ENCODE measurements at places on chromosomes 11 and 22. TPM values are rescaled to one million over a fixed set of nuclear protein-coding genes. Genes with fewer than 3 reads are reported as not detected.
A peak's percentile ranks its signal among the peaks of the same experiment; 100 is the strongest.

DNA sequence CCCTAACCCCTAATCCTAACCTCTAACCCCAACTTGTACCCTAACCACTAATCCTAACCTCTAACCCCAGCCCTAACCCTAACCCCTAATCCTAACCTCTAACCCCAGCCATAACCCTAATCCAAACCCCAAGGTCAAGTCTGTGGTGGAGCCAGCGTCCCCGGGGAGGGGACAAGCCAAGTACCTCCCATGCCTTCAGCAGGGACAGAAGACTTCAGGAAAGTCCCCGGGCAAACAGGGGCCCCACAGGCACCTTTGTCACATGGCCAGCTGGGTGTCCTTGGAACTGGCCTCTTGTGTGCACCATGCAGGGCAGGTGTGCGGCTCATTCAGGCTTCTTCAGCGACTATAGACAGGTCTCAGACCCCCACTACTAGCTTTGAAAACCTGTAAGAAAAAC lies 555.8 kb downstream of the BRD1 start:
- peak; percentile 71 for DNase-seq
- no peak overlapping the region for H3K27ac ChIP-seq
- peaks cover 11% of the 10 kb centered on the region for H3K27me3 ChIP-seq
- no peaks in the 10 kb centered on the region for H3K36me3 ChIP-seq
- H3K4me3 ChIP-seq: no peak overlapping the region
- no peaks in the 10 kb centered on the region for H3K4me1 ChIP-seq

- H3K27me3 ChIP-seq: no peaks in the 10 kb centered on the region
- H3K4me1 ChIP-seq: peaks cover 13% of the 10 kb centered on the region
- H3K36me3 ChIP-seq: no peaks in the 10 kb centered on the region
- no peak for DNase-seq
- no peak overlapping the region for H3K4me3 ChIP-seq
These were observed 14.6 kb downstream of the C11orf97 start for GRCh38 chr11:94526645-94527438.

GRCh38 chr11:69218271-69218682 lies 62.5 kb downstream of the SMIM38 start:
- peaks cover 7% of the 10 kb centered on the region for H3K27me3 ChIP-seq
- no peaks in the 10 kb centered on the region for H3K4me1 ChIP-seq
- no peak overlapping the region for H3K4me3 ChIP-seq
- H3K27ac ChIP-seq: no peak overlapping the region

DNA sequence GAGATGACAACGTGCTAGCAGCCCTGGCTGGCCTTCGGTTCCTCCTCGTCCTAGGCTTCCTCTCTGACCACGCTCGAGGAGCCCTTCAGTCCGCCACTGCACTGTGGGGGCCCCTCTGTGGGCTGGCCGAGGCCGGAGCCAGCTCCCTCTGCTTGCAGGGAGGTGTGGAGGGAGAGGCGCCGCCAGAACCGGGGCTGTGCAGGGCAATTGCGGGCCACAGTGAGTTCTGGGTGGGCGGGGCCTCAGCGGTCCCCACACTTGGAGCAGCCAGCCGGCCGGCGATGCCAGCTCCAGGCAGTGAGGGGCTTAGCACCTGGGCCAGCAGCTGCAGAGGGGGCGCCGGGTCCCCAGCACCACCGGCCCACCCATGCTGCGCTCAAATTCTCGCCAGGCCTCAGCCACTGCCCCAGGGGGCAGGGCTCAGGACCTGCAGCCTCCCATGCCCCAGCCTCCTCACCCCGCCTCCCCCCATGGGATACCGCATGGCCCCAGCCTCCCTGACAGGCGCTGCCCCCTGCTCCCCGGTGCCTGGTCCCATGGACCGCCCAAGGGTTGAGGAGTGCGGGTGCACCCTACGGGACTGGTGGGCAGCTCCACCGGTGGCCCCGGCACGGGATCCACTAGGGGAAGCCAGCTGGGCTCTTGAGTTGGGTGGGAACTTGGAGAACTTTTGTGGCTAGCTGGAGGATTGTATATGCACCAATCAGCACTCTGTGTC lies 399.4 kb downstream of the LUZP2 start:
- H3K36me3 ChIP-seq: peaks cover 3% of the 10 kb centered on the region
- H3K4me3 ChIP-seq: no peak overlapping the region
- DNase-seq: no peak
- H3K27me3 ChIP-seq: no peaks in the 10 kb centered on the region

Gene CCDC116
- 0.78 TPM for total RNA-seq

- H3K36me3 ChIP-seq: no peaks in the 10 kb centered on the region
- H3K4me1 ChIP-seq: peaks cover 6% of the 10 kb centered on the region
- DNase-seq: no peak
- H3K27ac ChIP-seq: no peak overlapping the region
- H3K27me3 ChIP-seq: peaks cover 16% of the 10 kb centered on the region
- H3K4me3 ChIP-seq: no peak overlapping the region
These were observed 20.9 kb downstream of the TMPRSS13 start for GRCh38 chr11:117908109-117908895.

- H3K36me3 ChIP-seq: no peaks in the 10 kb centered on the region
- no peak overlapping the region for H3K4me3 ChIP-seq
- DNase-seq: peak; percentile 88
- H3K27me3 ChIP-seq: no peaks in the 10 kb centered on the region
- H3K4me1 ChIP-seq: peaks cover 10% of the 10 kb centered on the region
These were observed 10.9 kb upstream of the HBE1 start for GRCh38 chr11:5280582-5281102.

Gene FGF19
- total RNA-seq: 0.13 TPM

Gene FAM118B
- total RNA-seq: 23.3 TPM

Gene TYR
- total RNA-seq: not detected

DNA sequence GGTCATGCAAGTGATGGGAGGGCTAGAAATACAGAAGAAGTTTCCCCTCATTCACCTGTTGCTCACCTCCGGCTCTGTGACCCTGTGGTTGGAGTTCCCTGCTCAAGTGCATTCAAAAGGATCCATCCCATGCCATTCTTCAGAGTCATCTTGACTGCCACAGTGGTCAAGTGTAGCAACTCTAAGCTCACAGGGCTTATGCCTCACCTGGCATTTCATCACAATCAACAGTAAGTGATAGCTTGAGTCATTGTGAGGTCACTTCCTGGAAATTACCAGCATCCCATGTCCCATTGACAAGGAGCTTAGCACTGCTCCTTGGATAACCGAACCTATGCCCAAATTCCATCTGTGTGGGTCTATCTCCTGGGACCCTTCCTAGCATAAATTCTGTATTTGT lies 55.6 kb downstream of the OR4C45 start:
- no peaks in the 10 kb centered on the region for H3K36me3 ChIP-seq
- no peak overlapping the region for H3K4me3 ChIP-seq
- no peak overlapping the region for H3K27ac ChIP-seq
- no peaks in the 10 kb centered on the region for H3K4me1 ChIP-seq

DNA sequence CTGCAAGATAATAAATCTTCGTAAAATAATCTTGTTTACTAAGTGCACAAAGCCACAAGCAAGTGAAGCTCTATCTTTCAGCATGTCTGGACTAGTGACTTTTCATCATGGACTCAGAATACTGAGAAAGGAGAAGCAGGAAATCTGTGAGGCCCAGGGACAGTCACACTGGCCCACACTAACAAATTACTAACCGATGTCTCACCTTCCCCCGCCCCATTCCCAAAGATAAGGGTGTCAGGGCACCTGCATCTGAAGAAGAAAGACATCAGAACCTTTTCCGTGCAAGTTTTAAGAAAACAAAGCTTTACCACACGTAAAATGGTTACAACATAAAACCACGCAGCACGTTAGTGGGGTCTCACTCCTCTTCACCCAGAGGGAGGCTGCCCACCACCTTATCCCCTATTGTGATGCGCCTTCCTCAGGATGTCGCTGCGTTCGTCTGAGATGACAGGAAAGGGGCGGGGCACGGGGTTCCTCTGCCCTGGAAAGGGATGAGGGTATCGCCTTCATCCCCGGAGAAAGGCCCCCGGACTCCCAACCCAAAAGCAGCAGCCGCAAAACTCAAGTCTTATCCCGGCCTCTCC lies 616 bp downstream of the BTBD10 start:
- no peak for DNase-seq
- peak overlapping the region; percentile 99 for H3K27ac ChIP-seq
- H3K4me1 ChIP-seq: peaks cover 29% of the 10 kb centered on the region

GRCh38 chr11:46385169-46386004 lies 3.9 kb downstream of the MDK start:
- H3K4me1 ChIP-seq: peaks cover 21% of the 10 kb centered on the region
- peaks cover 32% of the 10 kb centered on the region for H3K27me3 ChIP-seq
- no peak for DNase-seq
- no peak overlapping the region for H3K27ac ChIP-seq
- no peaks in the 10 kb centered on the region for H3K36me3 ChIP-seq
